Fibroblast of skin of left quadriceps (primary cell): ENCODE measurements at places on chromosomes 5 and 9.
A peak's percentile ranks its signal among the peaks of the same experiment; 100 is the strongest.

GRCh38 chr5:177429248-177430040, 3.0 kb downstream of the GRK6 start:
- DNase-seq: no peak

DNA sequence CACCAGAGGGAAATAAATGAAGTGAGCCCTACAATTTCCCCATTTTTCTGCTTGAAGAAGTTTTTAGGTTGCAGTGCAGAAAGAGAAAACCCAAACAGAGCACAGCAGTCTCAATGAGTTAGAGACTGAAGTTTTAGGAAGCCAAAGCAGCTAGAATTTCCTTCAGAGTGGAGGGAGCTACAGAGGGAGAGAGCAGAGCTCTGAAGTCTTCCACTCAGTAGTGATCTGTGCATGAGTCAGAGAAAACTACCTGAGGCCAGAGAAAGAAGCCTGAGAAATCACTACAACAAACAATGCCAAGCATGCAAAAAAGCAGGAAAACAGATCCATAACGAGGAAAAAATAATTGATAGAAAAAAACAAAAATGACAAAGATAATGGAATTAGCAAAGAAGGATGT, 17.9 kb upstream of the NDUFB6 start:
- DNase-seq: no peak

GRCh38 chr5:79111387-79111959, at the start of gene BHMT:
Gene BHMT, plus strand, starts transcription at chr5:79111809. Its CDS starts 77 bp downstream, at chr5:79111886.
- no peak for DNase-seq

DNA sequence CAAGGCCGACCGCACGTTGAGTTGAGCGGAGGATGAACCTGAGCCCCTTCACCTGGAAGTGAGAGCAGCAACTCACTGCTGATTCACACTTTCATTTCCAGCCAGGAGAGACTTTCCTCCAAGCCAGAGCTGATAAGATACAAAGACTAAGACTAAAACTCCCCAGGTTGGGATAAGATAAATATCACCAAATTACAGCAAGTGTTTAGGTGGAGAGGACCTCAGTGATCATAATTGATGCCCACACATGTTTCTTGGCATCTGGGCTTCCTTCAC, 6.4 kb upstream of the NKD2 start:
- no peak for DNase-seq

DNA sequence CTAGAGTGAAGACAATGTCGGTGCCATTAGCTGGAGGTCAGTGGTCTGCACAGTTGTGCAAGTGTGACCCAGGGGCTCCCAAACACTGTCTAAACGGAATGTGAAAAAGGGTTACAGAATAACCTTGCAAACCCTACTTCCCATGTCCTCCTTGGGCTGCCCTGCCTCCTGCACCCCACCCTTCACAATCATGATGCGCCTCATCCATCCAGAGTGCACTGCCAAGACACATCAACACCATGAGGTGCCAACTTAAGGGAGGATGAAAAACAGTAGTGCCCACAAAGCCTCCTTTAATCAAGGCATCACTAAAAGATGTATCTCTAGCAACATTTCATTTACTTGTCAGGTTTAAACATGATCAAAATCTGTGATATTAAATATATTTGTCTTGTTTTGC, 87.1 kb downstream of the SETX start:
- no peak for DNase-seq

- DNase-seq: no peak
These were observed 42.3 kb downstream of the FAM78A start for GRCh38 chr9:131233995-131234394.

DNA sequence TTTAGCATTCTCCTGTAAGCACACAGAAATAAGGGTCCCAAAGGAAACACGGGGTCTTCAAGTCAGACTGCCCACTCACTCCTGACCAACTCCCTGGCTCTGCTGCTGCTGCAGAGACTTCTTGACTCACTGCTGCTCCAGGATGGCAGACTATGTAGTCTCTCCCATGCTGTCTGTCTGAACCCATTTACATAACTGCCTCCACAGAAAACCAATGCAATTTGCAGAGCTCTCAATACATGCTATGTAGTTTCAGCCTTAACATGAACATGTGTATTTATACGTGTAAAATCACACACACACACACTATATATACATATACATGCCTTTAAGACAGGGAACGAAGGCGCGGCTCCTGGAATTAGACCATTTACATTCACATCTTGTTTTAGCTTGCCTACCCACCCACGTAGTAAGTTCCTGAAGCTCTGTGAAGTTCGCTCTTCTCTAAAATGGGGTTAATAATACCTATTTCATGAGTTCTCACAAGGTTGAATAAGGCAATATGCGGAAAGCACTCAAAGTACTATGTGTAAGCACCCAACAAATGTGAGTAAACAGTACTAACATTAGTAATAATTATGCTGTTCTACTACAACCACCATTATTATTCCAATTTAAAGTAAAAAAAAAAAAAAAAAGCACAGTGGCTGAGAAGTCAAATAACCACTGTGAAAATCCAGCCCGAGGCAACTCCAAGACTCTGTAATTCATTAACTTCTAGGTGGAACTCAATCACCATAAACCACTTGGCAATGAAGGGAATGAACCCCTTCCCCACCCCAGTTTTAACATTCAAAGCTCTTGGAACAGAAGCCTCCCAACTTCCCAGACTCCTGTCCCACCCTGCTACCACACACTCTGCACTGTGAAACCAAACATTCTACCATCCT, 31.8 kb downstream of the PRELID2 start:
- DNase-seq: no peak

- DNase-seq: no peak
These were observed 396.9 kb downstream of the PDE4D start for GRCh38 chr5:59496524-59497134.

GRCh38 chr5:34499001-34499734, 157.0 kb upstream of the RAI14 start:
- peak; percentile 69 for DNase-seq

DNA sequence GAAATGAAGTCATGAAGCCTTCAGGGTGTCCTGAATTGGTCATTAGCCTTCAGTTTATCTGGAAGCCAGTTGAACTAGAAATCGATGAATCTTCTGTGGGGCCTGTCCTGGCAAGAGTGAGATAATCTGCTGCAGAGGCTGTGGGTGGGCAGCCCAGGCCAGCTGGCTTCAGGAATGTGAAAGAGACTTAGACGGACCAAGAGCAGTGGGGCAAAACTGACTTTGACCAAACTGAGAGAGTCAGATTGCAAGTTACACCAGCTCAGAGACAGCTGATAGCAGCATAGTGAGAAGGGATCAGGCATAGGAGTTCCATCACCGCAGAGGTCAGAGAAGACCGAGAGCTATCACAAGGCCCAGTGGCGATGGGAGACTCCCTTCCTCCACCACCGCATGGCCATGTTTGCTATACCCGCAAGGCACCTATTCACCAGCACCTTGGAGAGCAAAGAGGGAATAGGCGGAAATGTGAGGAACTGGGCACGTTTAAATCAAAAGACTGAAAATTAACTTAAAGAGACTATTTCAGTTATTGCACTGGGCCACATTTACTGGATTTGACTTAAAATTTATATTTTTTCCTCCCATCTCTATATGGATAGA, 50.0 kb upstream of the GLIS3 start:
- DNase-seq: no peak

GRCh38 chr5:145499483-145499882, 335.7 kb downstream of the PRELID2 start:
- DNase-seq: no peak
